ENCODE measurements at places on chromosomes 16 and 17.
A peak's percentile ranks its signal among the peaks of the same experiment; 100 is the strongest.

- no peak for DNase-seq
Measured at GRCh38 chr17:37518826-37519225, 29.1 kb downstream of the DUSP14 start.

DNA sequence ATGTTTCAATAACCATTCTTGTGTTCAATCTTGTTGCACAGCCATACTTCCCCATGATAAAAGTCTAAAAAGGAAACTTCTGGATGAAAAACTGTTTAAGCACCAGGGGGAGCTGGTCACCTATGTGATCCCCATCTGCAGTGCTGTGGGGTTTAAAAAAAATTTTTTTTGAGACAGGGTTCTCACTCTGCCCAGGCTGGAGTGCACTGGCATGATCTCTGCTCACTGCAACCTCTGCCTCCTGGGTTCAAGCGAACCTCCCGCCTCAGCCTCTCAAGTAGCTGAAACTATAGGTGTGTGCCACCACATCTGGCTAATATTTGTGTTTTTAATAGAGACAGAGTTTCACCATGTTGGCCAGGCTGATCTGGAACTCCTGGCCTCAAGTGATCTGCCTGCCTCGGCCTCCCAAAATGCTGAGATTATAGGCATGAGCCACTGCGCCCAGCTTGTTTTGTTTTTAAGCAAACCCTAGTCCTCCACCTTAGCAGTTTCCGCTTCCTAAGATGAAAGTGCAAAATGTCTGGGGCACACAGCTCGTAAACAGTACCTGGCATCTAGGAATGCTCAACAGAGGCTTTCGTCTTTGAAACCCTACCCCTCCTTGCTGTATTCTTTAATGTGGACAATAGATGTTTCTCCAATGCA lies 25.4 kb downstream of the DNAJA2 start:
- DNase-seq = peak; percentile 48

GRCh38 chr17:44828919-44829522 lies 1.1 kb downstream of the GJC1 start:
- DNase-seq = peak; percentile 52

GRCh38 chr17:61323909-61324868 lies 75.5 kb upstream of the TBX2 start:
- no peak for DNase-seq

DNA sequence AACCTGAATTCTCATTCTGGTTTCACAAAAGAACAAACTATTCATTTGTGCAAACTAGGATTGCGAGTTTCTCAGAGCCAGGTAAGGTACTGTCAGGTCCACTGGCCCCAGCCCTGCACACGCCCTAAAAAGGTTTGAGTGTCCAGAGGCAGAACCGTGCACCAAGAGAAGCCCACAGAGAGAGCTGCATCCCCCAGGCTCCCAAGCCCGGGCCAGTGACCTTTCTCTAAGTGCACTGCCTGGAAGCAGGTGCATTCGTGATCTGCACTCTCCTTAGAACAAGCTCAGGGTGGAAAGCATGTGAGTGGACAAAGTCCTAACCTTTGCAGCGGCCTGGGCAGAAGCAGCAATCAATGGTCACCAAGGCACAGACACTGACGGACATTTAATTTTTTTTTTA lies 26.8 kb downstream of the MEAK7 start:
- peak; percentile 29 for DNase-seq

DNA sequence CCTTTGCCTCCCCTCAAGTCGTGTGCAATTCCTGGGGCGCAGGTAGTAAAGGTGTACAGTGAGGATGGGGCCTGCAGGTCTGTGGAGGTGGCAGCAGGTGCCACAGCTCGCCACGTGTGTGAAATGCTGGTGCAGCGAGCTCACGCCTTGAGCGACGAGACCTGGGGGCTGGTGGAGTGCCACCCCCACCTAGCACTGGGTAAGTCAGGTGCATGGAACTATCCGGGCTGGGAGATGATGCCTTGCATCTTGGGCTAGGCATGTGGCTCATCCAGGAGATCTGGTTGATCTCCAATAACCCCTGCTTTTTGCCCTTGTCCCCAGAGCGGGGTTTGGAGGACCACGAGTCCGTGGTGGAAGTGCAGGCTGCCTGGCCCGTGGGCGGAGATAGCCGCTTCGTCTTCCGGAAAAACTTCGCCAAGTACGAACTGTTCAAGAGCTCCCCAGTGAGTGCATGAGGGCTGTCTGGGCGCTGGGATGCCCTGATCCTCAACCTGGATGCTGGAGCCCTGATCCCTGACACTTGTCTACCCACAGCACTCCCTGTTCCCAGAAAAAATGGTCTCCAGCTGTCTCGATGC lies 5.2 kb downstream of the GRB7 start:
- DNase-seq = no peak

GRCh38 chr16:85983064-85983463 lies 84.1 kb downstream of the IRF8 start:
- DNase-seq = no peak

DNA sequence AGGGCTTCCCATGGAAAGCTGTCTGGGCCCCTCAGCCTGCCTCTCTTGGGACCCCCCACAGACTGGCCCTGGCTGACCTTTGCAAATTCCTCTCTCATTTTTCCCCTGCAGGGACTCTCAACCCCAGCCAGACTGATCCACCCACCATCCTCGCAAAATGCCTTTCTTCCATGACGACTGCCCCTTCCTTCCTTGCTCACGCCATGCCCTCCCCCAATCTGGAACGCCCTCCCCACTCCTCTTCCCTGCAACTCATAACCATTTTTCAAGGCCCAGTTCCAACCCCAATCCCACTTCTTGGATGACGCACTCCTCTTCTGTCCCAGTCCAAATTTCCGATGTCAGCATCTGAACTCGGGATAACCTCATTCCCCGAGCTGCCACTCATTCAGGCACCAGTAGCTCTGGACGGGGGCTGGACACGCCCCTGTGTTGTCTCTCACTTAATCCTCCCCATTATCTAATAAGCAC lies 1.3 kb upstream of the DNAI2 start:
- no peak for DNase-seq

DNA sequence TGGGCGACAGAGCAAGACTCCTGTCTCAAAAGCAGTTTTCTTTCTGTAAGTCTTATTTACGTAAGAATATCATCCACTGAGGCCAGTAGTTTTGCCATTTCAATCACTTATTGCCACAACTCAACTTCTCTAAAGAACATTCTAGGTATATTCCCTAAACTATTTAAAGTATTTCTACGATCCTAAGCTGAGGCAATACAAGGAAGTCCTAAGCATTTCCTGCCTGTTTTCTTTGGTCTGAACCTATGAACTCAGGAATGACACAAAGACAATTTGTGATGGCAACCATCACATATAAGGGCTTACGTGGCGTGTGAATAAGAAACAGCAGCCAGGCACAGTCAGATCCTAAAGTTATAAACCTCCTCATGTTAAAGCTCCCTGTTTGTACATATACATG lies 14.2 kb downstream of the USP36 start:
- DNase-seq = no peak

Data from activated CD8-positive, alpha-beta memory T cell treated with anti-CD3 and anti-CD28 coated beads, Interleukin-2, amount 10 ng/mL, durations not matched to agents 7 days and 5 days (primary cell).